Activated CD8-positive, alpha-beta memory T cell treated with anti-CD3 and anti-CD28 coated beads for 4 hours (primary cell): ENCODE measurements at places on chromosomes 7 and 10.

DNA sequence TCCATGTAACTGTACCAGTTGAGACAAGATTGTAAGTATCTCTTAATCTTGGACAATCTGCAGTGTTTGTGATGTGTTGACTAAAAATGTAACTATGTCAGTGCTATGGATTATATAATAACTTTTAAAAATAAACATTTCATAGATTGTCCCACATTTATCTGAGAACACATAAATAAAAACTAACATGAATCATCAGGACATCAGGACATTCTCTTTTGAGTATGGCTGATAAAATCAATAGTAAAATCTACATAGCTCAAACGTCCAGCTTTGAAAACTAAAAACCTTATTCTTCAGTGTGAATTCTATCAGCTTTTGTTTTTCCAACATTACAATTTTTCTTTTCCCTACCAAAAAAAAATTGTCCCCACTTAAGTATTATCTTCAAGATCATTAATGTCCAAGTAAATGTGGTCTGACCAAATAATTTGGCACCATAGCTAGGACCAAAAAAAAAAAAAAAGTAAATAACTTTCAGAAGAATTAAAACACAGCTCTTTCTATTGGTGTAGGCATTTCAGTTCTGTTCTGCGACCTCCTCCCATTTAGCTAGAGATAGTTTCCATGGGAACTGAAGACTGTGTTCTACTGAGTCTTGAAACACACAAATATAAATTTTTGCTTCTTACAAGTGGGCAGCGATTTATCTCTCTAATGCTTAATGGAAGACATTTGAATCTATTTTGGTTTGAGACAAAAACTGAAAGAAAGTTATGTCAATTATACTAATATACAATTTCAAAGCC, 123.0 kb upstream of the SGCE start:
- DNase-seq: no peak

DNA sequence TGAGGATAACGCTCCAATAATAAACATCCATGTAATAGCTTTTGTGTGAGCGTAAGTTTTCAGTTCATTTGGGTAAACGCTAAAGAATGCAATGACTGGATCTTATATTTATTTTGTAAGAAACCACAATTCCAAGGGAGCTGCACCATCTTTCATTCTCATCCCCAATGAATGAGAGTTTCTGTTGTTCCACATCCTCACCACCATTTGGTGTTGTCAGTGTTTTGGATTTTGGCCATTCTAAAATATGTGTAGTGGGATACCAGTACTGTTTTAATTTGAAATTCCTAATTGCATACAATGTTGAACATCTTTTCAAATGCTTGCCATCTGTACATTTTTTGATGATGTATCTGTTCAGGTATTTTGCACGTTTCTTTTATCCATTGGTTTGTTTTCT, 50.9 kb upstream of the SEMA3D start:
- DNase-seq: no peak

- DNase-seq: no peak
Observed at GRCh38 chr10:62059217-62059920, 157.9 kb downstream of the ARID5B start.

GRCh38 chr7:1151653-1152425, 8.2 kb downstream of the ZFAND2A start:
- no peak for DNase-seq

- no peak for DNase-seq
Observed at GRCh38 chr7:2577914-2578680, 19.3 kb downstream of the IQCE start.

DNA sequence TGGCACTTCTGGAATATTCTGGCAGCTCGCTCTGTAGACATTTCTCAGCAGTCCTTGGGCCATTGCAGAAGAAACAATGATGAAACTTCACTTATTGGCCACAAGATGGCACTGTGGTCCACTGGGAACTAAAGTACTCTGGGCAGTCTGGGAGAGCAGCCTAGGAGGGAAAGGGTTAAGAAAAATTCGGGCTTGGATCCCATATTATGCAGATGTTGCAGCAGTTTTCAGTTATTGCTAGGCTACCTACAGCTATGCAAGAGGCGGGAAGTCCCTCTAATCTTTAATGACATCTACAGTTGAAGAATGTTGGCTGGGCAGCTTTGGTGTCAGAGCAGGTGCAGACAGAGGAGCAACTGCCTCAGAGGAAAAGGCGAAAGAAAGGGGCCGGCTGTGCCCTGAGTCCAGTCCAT, 201.7 kb upstream of the PRSS58 start:
- DNase-seq: no peak

GRCh38 chr10:68111584-68111983, 2.3 kb downstream of the MYPN start:
- DNase-seq: no peak

DNA sequence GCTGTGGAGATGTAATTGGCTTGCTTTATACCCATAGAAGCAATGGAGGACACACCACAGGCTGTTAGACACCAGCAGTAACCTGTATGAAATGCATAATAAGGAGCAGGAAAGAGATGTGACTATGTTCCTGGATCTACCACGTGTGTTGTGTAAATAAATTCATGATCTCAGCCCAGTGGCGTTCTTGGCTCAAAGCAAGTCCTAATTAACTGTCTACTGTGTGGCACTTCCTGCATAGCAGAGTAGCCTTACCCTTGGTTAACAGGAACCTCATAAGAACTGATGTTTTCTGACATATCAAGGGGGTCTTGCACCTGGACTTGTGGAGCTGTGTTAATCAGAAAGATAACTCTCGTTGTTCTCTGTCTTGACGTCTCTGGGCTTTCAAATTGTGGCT, 25.7 kb upstream of the FAM180A start:
- no peak for DNase-seq

- DNase-seq: no peak
Observed at GRCh38 chr10:44049301-44050015, 335.4 kb downstream of the CXCL12 start.

GRCh38 chr10:82477776-82478175, 602.8 kb downstream of the NRG3 start:
- DNase-seq: no peak

GRCh38 chr10:79262959-79263746, 84.1 kb upstream of the PPIF start:
- no peak for DNase-seq

DNA sequence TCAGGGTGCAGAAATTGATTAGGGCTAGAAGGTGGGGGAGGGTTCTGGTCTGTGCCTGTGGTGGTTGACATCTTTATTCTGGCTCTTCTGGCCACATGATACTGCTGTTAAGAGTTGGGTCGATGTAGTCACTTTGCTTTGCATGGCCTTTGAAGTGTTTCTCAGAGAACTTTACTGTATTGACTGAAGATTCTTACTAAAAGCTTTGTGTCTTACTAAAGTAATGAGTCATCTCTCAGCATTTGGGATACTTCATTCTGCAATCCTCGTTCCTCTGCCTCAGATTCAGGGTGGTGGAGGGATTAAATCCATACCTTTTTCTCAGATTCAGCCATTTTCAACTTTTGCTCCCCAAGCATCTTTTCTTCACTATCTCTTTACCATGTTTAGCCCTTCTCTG, 38.6 kb downstream of the STEAP4 start:
- DNase-seq: no peak

DNA sequence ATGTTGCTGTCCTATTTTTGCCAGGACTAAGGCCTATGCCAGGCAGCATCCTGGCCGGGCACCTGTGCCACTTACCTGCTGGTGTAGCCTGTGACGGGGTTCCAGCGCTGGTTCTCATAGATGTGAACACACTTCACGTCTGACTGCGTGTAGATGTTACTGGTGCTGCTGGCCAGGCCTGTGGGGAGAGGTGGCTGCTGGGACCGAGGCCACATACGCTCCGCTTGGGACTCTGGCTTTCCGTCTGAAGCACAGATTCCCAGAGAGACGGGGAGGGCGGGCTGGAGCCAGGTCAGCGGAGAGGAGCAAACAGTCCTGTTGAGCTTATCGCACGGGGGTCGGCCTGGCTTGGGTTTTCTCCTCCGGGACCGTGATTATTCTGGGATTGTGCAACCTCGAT, 16.7 kb downstream of the BHLHA15 start:
- no peak for DNase-seq

DNA sequence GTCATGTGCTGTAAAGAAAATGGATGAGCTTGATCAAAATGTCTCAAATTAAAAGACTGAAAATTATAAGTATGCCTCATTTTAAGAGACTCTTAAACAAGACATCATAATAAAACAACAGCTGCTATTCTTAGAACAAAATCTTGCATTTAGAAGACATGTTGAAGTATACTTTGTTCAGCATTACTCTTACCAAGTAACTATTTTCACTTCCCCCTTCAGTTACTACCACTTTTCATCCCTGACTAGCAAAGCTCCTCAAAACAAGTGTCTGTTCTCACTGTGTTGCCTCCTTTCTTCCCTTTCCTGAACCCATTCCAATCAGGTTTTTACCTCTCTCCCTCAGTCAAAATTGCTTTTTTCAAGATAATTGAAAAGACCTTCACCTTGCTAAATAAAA, 31.6 kb downstream of the ELAPOR2 start:
- DNase-seq: no peak

- no peak for DNase-seq
Observed at GRCh38 chr10:44427479-44427878, 42.6 kb upstream of the CXCL12 start.

GRCh38 chr10:123807444-123808035, 84.1 kb downstream of the CPXM2 start:
- DNase-seq: no peak

- DNase-seq: no peak
Observed at GRCh38 chr10:79407811-79408795, 37.3 kb downstream of the ZCCHC24 start.

DNA sequence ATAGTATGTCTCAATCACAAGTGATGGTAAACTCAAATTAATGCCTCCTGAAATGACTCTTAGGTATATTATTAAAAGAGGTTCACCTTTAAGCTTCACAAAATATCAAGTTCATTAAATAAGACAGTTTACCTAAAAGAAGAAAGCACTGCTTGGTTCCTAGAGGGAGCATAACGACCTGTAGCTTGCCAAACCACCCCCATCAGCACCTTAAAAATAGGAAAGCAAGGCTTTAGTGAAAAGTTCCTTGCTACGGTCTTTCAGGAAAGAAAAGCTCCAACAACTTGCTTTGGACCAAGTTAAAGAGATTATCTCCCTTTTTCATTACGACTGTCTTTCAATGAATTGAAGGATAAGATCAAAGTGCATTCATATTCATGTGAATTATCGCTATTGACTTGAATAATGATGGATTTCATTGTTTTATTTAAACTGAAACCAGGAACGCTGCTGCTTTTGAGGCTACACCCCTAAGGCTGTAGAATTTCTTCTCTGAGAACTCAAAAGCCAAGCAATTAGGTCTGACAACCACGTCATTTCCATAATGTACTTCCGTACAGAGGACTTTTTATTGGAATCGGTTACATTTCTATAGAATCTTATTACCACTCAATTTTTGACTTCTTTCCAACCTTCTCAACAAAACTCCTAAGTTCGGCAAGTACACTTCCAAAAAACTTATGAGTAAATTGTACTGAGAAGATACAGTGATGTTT, 7.0 kb upstream of the SPAG6 start:
- DNase-seq: no peak

DNA sequence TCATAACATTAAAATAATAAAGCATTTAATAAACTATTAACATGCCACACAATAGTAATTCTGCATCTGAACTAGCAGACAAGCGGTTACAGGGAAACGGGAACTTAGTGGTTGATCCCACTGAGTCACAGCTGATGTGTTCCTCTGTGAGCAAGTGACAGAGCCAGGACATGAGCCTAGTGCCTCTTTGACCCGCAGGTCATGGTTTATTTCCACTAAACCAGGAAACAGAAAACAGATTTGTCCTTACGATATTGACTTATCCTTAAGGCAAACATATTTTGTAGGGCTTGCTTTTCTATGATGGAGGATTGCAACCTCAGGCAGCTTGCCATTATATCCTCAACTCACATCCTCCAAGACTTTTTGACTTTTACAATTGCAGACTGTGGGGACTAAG, 987.3 kb downstream of the CCSER2 start:
- DNase-seq: no peak

- DNase-seq: no peak
Observed at GRCh38 chr10:35225204-35225603, 98.6 kb downstream of the CREM start.

DNA sequence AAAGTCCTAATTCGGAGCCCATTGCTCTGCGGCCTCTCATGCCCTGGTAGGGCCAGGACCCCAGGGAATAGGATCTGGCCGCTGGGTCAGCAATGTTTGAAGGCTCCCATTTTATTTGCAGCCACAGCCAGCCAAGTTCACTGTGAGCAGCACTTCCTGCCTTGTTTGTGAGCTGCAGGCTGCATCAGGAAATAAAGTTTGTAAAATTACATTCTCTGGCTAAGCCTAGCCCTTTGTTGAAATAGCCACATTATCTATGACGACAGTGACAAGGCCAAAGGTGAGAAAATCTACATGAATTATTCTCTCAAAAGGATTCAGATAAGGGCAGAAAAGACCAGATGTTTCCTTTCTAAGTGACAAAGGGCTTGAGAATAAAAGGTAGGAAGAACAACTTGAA, 23.7 kb upstream of the ITGB1 start:
- no peak for DNase-seq

GRCh38 chr7:34365011-34365410, 293.0 kb upstream of the NPSR1 start:
- DNase-seq: no peak

DNA sequence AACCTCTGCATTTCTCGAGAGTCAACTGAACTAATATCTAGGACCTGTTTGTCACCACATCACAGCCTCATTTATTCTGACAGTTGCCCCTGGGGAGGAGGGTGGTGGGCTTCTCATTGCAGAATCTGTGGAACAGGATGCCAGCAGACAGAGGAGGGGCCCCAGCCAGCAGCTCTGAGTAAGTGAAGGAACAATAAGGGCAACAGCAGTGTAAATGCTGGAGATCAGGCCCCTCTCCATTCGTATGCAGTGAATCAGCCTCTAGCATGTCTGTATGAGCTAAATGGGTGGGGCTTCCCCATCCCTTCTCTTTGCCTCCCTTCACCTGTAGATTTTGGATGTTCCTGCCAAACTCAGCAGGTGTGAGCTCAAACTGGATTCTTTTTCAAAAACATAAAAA, 7.7 kb upstream of the CPVL start:
- no peak for DNase-seq

GRCh38 chr7:92834507-92835260, 1.7 kb downstream of the CDK6 start:
- DNase-seq: no peak

- DNase-seq: no peak
Observed at GRCh38 chr7:85685901-85686300, 499.0 kb upstream of the SEMA3D start.

DNA sequence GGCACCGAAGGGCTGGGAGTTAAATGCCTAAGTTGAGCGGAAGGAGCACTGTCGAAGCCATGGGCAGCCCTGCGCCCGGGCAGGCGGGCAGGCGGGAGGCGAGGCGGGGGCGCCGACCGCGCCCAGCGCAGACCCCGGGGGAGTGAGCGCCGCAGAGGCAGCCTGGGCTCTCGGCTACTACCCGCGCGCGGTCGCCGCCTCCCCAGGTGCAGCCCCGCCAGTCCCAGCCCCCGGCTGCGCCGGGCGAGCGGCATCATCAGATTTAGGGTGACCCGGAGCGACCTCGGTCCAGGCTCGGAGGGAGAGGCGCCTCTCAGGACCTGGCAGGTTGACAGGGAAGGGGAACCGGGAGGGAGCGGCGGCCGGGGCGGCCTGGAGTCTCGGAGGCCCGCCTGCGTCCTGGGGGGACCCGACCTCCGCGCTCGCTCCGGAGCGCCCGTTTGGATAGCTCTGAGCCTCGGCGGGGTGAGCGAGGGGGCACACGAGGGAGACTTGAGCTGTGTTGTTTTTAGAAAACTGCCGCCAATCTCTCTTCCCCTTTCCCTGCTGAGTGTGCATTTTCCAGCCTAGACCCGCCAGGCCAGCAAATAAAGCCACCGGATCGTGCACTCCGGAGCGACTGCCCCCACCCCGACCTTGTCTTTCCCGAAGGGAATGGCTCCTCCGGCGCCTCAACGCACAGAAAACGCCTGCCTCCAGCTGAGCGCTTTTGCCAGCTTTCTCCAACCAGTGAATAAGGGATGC, 2.3 kb upstream of the NRP1 start:
- no peak for DNase-seq
